ENCODE measurements at places on chromosomes 12 and 14. TPM values are rescaled to one million over a fixed set of nuclear protein-coding genes. Genes with fewer than 3 reads are reported as not detected.

The ETNK1 gene
- total RNA-seq = 30.0 TPM

GRCh38 chr14:77230914-77231313 is 40.1 kb downstream of the NGB start:
- H3K27me3 ChIP-seq = no peaks in the 10 kb centered on the region
- no peak for DNase-seq
- no peak overlapping the region for H3K4me3 ChIP-seq
- H3K4me1 ChIP-seq = no peaks in the 10 kb centered on the region
- H3K36me3 ChIP-seq = no peaks in the 10 kb centered on the region

The GALNT16 gene
- 4.3 TPM for total RNA-seq

- no peaks in the 10 kb centered on the region for H3K27me3 ChIP-seq
- no peaks in the 10 kb centered on the region for H3K36me3 ChIP-seq
- peak overlapping the region; percentile 95 for H3K27ac ChIP-seq
- H3K4me3 ChIP-seq = peak overlapping the region; percentile 48
- H3K4me1 ChIP-seq = peaks cover 81% of the 10 kb centered on the region
Measured at GRCh38 chr14:103716091-103716801, 636 bp downstream of the ZFYVE21 start.

- H3K27me3 ChIP-seq = no peaks in the 10 kb centered on the region
- DNase-seq = no peak
- peaks cover 8% of the 10 kb centered on the region for H3K4me1 ChIP-seq
- H3K4me3 ChIP-seq = no peak overlapping the region
- H3K36me3 ChIP-seq = no peaks in the 10 kb centered on the region
Measured at GRCh38 chr12:19018302-19018970, 111.1 kb upstream of the PLEKHA5 start.

GRCh38 chr12:14612250-14612649 is 44.6 kb upstream of the PLBD1 start:
- H3K4me1 ChIP-seq = peaks cover 10% of the 10 kb centered on the region
- no peaks in the 10 kb centered on the region for H3K27me3 ChIP-seq
- H3K27ac ChIP-seq = no peak overlapping the region
- DNase-seq = no peak
- H3K4me3 ChIP-seq = no peak overlapping the region

The FAM181A gene
- total RNA-seq = not detected

DNA sequence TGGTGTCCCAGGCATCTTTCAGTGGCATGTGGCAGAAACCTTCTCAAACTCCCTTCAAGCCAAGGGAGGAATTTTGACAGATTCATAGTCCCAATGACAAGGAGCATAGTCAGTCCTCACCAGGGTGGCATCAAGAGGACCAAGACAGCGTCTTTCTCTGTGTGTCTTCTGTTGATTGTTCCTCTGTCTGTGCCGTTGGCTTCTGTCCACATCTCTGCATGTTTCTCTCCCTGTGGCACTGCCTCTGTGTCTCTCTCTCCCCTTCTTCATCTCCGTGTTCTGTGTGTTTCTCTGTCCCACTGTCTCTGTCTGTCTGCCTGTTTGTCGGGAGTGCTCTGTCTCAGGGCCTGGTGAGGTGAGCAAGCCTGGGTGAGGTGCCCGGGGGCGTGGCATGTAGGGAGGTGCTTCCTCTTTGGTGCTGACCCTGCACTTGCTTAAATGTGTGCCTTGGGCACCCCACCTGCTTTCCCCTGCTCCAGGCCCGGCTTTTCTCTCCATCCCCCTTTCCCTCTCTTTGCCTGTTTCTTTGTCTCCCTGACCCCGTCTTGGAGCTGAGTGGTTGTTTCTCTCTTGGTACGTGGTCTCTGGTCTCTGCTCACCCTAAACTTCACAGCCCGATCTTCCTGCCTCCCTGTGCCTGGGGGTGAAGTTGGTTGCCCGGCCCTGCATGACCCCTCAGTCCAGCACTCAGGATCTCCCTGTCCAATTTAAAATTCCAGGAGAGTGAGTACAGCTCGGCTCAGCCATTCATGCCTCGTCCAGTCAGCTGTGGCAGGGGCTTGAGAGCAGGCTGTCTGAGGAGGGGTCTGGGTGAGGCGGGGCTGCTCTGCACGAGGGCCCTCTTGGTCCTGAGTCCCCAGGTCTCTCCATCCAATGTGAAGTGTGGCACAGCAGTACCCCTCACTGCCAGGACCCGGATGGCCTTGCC is 28.5 kb downstream of the JDP2 start:
- H3K27ac ChIP-seq = peak overlapping the region; percentile 30
- DNase-seq = no peak
- no peaks in the 10 kb centered on the region for H3K27me3 ChIP-seq
- H3K4me1 ChIP-seq = no peaks in the 10 kb centered on the region

- no peaks in the 10 kb centered on the region for H3K36me3 ChIP-seq
- no peak overlapping the region for H3K27ac ChIP-seq
- no peak for DNase-seq
- no peaks in the 10 kb centered on the region for H3K27me3 ChIP-seq
- H3K4me1 ChIP-seq = peaks cover 13% of the 10 kb centered on the region
Measured at GRCh38 chr12:95837240-95838038, 21.3 kb upstream of the SNRPF start.

- no peaks in the 10 kb centered on the region for H3K4me1 ChIP-seq
- no peaks in the 10 kb centered on the region for H3K27me3 ChIP-seq
- no peaks in the 10 kb centered on the region for H3K36me3 ChIP-seq
- no peak overlapping the region for H3K4me3 ChIP-seq
- no peak for DNase-seq
Measured at GRCh38 chr12:110230655-110231054, 50.4 kb upstream of the ATP2A2 start.

- H3K27ac ChIP-seq = no peak overlapping the region
- H3K36me3 ChIP-seq = no peaks in the 10 kb centered on the region
- H3K4me1 ChIP-seq = no peaks in the 10 kb centered on the region
- H3K4me3 ChIP-seq = no peak overlapping the region
- DNase-seq = no peak
Measured at GRCh38 chr12:45462506-45462905, 246.6 kb downstream of the ANO6 start.

- H3K4me1 ChIP-seq = no peaks in the 10 kb centered on the region
- no peak overlapping the region for H3K27ac ChIP-seq
- H3K4me3 ChIP-seq = no peak overlapping the region
- H3K27me3 ChIP-seq = no peaks in the 10 kb centered on the region
Measured at GRCh38 chr12:61397668-61398067, 862.5 kb upstream of the USP15 start.

The DNM1L gene
- 72.1 TPM for total RNA-seq

DNA sequence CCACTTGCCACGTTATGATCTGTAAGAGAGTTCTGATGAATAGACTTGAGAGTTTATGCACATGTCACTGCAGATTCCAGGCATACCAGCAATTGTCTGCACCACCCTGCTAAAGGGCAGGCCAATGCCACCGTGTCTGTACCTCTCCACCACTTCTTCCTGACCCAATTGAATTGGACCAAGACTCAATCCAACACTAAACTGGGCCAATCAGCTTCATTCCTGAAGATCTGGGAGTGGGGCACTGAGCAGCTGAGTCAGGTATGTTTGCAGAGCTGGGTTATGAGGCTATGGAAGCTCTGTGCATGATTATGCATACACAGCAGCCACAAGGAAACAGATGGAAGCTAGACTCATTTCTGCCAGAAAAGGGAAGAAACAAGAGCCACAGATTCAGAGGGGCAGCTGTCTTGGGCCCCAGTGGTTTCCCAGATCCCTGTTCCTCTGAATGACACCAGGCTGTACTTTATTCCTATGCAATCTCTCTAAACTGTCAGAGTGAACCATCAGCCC is 28.0 kb downstream of the DAO start:
- H3K4me1 ChIP-seq = no peaks in the 10 kb centered on the region
- no peaks in the 10 kb centered on the region for H3K36me3 ChIP-seq
- H3K27ac ChIP-seq = peak overlapping the region; percentile 11
- no peak for DNase-seq

DNA sequence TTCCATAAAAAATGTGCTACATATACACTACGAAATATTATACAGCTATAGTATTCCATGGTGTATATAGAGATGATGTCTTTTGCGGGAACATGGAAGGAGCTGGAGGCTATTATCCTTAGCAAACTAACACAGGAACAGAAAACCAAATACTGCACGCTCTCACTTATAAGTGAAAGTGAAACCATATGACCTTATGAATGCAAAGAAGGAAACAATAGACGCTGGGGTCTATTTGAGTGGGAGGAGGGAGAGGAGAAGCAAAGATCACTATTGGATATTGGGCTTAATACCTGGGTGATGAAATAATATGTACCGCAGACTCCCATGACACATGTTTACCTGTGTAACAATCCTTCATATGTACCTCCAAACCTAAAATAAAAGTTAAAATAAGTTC is 142.8 kb downstream of the LRFN5 start:
- no peak for DNase-seq
- H3K4me3 ChIP-seq = peak overlapping the region; percentile 47
- H3K36me3 ChIP-seq = no peaks in the 10 kb centered on the region

- no peaks in the 10 kb centered on the region for H3K4me1 ChIP-seq
- peaks cover 10% of the 10 kb centered on the region for H3K36me3 ChIP-seq
- no peak overlapping the region for H3K4me3 ChIP-seq
Measured at GRCh38 chr14:102505000-102505619, 4.5 kb downstream of the ANKRD9 start.

The PROX2 gene
- total RNA-seq = 0.16 TPM

Measured in sigmoid colon (tissue), 7 donors.